ENCODE measurements at places on chromosomes 7 and 10.

DNA sequence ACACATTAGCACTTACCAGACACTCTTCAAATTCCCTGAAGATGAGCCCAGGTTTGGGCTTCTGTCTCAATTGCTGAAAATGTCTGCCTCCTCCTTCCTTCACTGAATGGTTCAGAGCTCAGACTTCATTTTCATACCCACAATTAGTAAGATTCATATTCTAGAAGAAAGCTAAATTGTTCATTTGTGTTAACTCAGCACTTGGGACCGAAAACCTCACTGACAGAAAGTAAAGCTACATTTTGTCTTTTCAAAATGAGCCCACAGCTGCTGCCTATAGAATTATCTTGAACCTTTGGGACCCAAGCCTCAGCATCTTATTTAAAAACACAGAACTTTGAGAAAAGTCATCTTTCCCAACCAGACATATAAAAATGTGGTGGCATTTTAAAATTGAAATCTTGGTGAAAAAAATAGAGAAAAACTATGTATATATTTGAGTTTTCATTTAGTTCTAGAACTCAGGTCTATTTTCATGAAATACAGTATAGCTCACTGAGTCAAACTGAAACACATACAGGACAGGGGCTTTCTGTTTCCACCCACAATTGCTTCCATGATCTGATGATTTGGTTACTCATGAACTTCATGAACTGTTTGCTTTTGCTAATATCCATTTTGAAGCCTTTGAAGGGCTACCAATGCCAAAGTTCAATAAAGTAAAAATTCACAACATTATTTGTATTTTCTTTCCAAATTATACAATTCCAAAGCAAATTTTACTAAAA, 119.1 kb upstream of the PFKP start:
- DNase-seq, result no peak

- DNase-seq, result no peak
Observed at GRCh38 chr7:155219947-155220769, 77.5 kb upstream of the INSIG1 start.

GRCh38 chr7:65453341-65454030, 79.8 kb downstream of the ZNF92 start:
- no peak for DNase-seq

GRCh38 chr7:116872026-116872425, 9.6 kb downstream of the CAPZA2 start:
- DNase-seq, result no peak

DNA sequence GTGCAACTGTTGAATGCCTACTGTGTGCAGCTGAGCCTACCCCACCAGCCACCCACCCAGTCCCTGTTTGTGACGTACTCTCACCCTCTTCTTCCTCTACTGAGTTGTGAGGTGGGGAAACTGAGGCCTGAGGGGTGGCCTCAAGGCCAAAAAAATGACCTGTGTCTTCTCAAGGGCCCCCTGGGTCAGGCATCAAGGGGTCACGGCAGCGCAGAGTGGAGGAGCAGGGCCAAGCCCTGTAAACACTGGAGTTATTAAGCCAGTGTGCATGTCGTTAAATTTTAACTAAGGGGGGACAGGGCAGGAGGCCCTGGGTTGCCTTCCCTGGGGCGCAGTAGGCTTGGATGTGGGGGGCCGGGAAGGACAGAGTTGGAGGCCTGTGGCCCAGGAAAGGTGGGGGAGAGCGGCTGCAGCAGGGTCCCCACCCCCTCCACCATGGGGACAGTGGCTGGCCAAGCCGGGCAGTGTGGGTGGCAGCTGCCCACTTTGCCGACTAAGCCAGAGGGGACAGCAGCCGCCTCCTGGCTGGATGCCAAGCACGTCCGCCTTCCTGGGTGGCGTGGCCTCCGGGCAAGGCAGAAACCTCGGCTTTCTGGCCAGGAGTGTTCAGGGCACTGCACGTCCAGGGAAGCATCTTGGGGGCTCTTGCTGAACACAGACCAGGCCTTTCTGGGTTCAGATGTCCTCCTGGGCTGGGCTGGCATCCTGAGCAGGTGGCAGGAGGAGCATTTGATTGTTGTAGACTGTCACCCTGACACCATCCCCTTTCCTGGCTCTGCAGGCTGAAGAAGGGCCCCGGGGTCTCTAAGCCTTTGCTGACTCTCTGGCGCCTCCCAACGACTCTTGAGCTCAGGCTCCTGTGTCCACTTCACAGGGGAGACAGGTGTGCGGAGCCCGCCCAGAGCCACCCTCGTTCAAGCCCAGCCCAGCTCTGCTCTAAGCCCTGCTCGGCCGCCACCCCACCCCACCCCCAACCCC, 1.9 kb downstream of the SLC29A4 start:
- no peak for DNase-seq

DNA sequence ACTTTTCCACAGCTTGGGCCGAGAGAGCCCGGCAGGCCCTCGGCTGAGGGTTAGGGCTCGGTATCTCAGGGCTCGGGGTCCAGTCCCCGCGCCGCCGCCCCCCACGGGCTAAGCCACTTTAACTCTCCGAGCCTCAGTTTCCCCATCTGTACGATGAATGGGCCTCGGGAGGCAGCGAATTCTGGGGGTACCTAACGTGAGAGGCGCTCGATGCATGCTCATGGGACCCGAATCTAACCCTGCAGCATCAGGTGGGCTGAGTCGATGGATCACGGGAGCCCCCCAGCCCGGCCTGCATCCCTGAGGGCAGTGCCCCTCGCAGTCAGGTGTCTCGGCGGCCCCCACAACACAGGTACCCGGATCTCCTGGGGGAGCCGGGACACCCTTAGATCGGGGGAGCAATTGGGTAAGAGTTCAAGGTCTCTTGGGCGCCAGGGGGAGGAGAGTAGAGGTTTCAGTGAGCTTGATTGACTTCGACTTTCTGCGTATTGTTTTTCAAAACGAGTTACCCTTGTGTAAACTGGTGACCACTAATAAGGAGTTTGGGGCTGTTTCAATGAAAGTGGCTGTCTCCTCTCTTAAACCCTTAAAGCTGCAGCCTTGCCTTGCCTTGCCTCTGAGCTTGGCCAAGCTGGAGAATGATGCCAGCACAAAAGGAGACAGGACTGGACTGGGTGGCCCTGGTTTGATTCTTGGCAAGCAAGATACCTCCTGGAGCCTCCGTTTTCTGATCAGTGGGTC, 631 bp downstream of the POR start:
- no peak for DNase-seq

DNA sequence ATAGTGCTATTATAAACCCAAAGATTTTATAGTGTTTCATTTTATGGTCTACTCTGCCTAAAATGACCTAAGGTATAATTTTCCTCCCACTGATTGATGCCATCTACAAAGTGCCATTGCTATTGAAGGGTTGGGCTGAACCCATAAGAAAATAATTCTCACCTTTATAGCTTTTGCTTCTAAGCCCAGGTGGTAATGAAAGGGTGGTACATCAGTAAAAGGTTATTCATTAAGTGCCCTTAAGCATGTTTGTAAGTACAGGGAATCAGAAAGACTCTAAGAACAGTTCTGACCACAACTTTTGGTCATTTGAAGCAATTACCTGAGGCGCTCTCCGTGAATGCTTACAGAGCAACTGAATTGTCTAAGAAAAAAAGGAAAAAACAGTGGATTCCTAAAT, 1247.3 kb downstream of the NXPH1 start:
- DNase-seq, result no peak

DNA sequence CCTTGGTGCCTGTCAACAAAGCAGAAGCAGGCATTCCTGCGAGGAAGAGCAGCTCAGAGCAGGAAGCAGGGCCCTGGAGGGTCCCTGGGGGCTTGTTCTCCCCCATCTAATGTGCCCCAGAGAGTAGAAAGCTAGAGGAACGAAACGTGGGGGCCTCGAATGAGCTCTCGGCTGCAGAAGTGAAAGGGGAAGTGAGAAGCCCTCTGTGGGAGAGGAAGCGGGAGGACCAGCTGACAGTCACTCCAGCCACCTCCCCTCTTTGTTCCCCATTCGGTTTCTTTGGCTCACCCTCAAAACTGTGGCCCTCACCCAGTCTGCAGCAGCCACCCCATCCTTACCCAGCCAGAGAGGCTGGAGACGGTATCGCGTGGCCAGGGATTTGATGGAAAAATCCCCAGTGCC, 25.0 kb downstream of the C10orf105 start:
- DNase-seq, result no peak

DNA sequence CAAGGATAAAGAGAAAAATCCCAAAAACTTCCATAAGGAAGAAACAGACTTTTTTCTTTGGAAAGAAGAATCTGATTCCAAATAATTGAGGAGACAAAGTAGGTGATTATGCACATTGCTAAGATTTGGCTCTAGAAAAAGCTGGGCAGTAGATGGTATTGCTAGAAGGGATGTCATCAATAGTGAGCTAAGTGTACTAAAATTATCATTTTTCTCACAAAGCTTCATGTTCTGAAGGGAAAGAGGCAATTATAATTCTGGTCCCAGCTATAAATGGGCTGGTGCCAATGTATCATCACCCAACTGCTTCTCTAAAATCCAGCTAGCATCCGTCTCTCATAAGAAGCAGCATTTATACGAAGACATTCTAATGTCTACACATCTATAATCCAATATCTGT, 23.9 kb downstream of the STEAP1 start:
- DNase-seq, result no peak

DNA sequence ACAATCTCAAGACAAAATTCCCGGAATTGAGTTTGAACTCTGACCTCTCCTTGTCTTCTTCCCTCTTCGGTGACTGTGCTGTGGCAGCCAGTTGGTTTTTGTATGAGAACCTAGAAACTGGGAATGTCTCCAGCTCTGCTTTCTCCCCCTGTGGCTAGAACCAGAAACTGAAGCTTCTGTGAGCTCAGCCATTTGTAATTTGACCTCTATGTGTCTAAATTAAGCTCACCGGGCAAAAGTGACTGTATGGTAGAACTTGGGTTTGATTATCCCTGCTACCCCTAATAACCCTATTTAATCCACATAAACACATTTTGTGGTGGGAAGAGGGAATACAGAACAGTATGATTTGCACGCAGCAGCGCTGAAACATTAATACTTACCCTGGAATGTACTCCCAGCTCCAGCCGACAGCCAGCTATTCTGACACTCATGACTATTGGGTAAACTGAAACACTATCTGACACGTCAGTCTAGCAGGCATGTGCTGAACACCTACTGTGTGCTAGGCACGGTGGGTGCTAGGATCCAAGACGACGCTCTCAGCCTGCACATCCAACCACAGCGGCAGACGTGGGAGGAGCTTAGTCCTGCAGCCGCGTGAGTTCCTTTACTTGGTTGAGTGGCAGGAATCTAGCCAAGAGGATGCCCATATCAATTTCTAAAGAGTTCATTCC, 324.8 kb downstream of the SFMBT2 start:
- no peak for DNase-seq

GRCh38 chr7:117271566-117271965, 51.3 kb downstream of the WNT2 start:
- no peak for DNase-seq

DNA sequence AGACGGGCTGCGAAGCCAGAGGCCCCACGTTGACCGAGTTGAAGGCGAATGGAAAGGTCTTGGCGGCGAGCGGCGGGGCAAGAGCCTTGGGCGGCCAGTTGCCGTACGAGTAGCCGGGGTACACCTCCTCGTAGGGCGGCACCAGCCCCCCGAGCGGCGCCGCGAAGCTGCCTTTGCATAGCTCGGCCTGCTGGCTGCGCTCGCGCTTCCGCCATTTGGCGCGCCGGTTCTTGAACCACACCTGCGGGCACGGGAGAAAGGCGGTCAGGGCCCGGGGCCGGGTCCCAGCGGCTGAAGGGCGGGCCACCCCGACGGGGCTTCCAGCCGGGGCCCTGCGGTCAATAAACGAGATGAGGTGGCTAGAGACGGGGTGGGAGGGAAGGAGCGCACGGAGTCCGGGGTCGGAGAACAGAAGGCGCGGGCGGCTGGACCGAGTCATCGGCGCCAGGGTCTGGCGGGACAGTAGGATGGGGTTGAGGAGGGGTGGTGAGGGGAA, 4.8 kb downstream of the ELOVL3 start:
- DNase-seq, result no peak

DNA sequence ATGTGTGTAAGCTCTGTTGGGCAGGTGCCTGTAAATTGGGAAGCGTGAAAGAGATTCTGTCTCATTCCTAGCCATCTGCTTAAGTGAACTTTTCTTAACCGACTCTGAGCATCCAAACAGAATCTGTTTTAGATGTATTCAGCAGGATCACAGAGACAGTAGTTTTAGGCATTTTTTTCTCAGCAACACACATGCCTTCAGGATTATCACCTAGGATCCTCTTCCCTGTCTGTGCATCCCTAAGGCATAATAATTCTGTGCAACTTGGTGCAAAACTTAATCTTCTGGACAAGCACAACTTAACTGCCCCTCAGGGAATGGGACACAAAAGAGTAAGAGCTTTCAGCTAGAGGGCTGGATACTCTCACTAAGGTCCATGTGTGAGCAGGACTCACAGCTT, 284.8 kb downstream of the C7orf25 start:
- DNase-seq, result no peak

DNA sequence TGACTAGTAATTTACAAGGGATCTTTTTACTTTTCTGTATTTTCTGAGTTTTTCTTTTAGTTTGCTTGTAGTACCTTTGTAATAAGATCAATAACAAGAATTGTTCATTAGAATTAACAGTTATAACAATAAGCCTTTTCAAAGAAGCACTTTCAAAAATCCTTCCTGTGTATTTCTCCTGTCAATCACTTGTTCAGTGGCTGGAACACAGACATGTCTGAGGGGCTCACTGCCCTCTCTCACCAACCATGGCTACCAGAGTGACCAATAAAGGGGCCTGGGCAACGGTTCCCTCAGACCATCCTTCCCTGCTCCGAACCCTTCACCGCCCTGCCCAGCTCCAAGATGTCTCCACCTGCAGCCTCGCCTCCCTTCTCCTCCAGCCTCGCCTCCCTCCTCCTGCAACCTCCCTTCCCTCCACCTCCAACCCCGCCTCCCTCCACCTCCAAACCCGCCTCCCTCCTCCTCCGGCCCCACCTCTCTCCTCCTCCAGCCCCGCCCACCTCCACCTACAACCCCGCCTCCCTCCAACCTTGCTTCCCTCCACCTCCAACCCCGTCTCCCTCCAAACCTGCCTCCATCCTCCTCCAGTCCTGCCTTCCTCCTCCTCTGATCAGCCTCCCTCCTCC, 353.4 kb downstream of the TNS3 start:
- DNase-seq, result no peak
